CD4-positive, alpha-beta memory T cell (primary cell): ENCODE measurements at places on chromosomes 3 and 15.

DNA sequence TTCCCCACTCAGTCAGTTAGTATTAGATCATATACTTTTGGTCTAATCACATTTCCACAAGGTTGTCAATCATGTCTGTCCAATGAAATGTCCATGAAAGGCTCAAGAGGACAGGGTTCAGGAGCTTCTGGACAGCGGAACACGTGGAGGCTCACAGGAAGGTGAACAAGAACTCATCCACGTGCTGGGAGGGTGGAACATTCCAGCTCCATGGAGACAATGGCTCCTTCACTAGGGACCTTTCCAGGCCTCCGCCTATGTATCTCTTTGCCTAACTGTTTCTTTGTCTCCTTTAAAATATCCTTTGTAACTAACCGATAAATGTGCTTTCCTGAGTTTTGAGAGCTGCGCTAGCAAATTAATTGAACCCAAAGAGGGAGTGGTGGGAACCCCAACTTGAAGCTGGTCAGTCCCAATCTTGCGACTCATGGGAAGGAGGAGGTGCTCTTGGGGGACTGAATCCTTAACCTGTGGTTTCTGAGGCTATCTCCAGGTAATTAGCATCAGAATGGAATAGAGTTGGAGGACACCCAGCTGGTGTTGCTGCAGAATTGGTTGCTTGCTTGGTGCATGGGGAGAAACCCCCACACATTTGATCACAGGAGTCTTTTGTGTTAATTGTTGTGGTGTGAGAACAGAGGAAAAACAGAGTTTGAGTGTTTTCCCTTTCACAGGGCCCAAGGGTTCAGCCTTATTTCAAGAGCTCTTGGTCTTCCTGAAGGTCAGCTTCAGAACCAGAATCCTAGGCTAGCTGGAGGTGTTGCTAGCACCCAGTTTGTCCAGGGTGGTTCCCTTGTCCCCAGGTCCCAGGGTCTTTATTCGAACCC lies 3.0 kb upstream of the TKT start:
- no peak for DNase-seq
- no peaks in the 10 kb centered on the region for H3K27me3 ChIP-seq
- no peak overlapping the region for H3K4me3 ChIP-seq
- H3K27ac ChIP-seq: no peak overlapping the region

GRCh38 chr15:69903470-69904469 lies 193.9 kb downstream of the TLE3 start:
- no peak overlapping the region for H3K4me3 ChIP-seq
- H3K4me1 ChIP-seq: no peaks in the 10 kb centered on the region
- no peak overlapping the region for H3K27ac ChIP-seq
- H3K27me3 ChIP-seq: no peaks in the 10 kb centered on the region
- no peaks in the 10 kb centered on the region for H3K36me3 ChIP-seq
- DNase-seq: no peak

DNA sequence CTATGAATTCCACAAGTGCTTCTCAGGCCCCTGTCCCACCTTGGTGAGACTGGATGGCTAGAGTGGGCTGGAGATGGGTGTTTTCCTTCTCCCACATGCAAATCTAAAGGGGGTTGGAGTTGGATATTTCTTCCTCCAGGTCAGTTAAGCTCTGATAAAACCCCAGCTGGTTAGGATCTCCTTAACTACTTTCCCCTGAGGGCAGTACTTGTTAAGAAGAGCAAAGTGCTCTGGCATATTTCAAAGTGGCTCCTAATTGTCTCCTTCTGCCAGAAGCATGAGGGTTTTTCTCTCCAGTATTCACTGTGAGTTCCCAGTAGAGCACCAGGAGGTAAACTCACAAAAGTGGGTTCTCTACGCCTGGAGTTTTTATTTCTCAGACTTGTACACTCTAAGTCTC lies 31.4 kb downstream of the COL6A6 start:
- H3K27ac ChIP-seq: no peak overlapping the region
- no peaks in the 10 kb centered on the region for H3K27me3 ChIP-seq
- H3K4me1 ChIP-seq: no peaks in the 10 kb centered on the region
- H3K36me3 ChIP-seq: no peaks in the 10 kb centered on the region

- DNase-seq: peak; percentile 92
- peak overlapping the region; percentile 24 for H3K4me3 ChIP-seq
- no peak overlapping the region for H3K27ac ChIP-seq
Observed at GRCh38 chr15:69758810-69759790, 306.5 kb downstream of the RPLP1 start.
